ENCODE measurements at places on chromosomes 3 and 15.

GRCh38 chr3:104437131-104437750, 929.5 kb upstream of the ALCAM start:
- no peak for DNase-seq

- no peak for DNase-seq
Measured at GRCh38 chr3:72595376-72595775, 252.9 kb downstream of the SHQ1 start.

GRCh38 chr3:11390411-11391131, 118.4 kb downstream of the ATG7 start:
- no peak for DNase-seq

DNA sequence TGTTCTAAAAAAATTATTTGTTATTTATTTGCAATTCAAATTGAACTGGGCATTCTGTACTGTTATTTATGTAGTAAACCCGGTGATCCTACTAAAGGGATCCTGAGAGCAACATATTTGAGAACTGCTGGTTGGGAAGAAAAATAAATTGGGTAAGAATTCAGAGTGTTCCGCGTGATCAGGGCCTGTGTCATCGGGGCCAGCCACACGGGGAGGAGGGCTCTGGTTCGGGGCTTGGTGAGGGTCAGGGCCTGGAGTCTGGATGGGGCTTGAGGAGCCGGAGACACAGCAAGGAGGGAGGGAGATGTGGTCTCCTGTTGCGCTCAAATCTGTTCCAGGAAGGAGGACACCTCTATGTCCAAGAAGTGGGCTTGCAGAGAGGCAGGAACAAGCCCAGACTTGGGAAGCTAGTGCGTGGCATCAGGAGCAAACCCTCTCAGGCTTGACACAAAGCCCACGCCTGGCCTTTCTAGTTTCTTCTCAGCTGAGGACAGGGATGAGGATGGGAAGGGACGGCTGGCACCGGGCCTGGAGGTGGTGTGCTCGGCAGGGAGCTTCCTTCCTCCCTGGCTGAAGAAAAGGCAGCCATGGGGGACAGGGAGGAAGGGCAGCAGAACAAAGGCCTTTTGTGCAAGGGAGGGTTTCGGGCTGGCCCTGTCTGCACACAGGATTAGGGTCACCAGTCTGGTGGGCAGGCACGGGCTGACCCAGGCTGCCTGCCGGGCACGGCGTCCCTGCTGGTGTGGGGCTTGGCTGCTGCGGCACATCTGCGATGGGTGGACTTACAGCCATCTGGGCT, 22.9 kb upstream of the FBLN2 start:
- no peak for DNase-seq

DNA sequence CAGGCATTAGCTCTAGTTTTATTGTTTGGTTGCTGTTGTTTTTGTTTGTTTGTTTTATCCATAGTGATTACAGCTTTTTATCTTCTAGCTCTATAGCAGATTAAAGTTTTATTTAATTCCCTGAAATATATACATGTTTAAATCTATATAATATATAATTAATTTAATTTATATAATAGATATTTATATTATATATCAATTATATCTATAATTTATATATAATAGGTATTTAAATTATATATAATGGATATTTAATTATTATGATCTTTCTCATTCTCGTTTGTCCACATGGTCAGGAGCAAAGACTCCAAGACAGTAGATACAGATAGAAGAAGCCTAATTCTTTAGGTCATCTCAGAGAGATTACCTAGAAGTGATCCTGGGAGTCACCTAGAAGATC, 238.8 kb upstream of the GPR149 start:
- no peak for DNase-seq

GRCh38 chr3:141529717-141530414, 43.0 kb downstream of the RASA2 start:
- DNase-seq, result no peak

- DNase-seq, result no peak
Measured at GRCh38 chr3:111588527-111588926, 6.6 kb downstream of the ZBED2 start.

DNA sequence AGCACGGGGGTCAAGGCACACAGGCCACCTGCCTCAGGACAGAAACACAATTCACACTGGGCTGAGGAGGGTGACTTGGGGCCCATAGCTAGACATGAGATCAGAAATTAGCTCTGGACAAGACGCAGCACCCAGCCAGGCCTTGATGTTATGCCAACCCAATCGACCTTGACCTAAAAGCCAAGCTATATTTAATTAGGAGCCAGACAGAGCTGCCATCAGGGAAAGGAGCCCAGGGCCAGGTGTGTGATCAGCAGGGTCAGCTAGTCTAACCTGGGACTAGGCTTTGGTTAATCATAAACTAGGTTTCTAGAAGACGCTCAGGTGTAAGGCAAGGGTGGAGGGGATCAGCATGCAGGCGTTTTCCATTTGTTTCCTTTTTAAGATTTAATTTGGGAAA, 23.9 kb upstream of the SLC25A36 start:
- DNase-seq, result no peak

GRCh38 chr3:197002701-197003454, 26.7 kb downstream of the MELTF start:
- DNase-seq, result peak; percentile 59

- no peak for DNase-seq
Measured at GRCh38 chr3:180306691-180307090, 270.0 kb upstream of the PEX5L start.

GRCh38 chr15:48222627-48223026, 16.5 kb downstream of the SLC12A1 start:
- no peak for DNase-seq

GRCh38 chr15:75054172-75054897, 30.9 kb downstream of the PPCDC start:
- no peak for DNase-seq

DNA sequence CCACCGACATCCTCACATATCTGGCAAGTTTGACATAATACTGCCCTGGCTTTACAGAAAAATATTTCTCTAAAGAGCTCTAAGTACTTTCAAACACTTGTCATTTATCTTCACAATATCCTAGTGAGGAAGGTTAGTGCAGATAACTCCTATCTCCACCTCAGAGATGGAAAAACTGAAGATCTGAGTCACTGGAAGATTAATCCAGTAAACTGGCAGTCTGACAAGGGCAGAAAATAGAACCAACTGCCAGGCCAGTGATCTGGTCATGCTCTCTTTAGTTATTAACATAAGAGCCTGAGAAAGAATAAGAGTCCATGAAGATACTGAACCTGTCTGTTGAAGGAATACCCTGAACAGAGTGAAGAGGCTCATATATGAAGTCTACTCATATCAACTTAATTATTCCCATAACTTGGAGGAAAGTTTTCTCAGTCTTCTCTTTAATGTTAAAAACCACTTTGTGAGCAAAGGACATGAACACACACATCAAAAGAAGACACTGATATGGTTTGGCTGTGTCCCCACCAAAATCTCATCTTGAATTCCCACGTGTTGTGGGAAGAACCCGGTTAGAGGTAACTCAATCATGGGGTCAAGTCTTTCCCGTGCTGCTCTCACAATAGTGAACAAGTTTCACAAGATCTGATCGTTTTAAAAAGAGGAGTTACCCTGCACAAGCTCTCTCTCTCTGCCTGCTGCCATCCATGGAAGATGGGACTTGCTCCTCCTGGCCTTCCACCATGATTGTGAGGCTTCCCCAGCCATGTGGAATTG, 61.4 kb downstream of the GOLIM4 start:
- no peak for DNase-seq

DNA sequence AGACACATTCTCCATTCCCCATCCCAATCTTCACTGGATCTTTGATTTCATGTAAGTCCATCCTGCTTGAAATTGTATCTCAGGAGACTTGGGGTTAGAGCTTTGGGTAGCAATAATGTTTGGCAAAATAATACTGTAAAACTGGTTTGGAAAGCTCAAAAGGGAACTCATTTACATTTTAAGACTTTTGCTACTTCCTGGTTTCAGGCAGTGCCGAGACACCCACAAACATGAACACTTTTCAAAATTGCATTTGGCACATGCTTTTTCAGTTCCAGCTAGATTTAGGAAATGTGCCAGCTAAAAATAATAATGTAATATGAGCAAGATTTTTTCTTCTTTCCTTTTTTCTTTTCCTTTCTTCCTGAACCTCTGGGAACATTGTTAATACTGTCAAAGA, 145.7 kb upstream of the CBLB start:
- DNase-seq, result no peak

- no peak for DNase-seq
Measured at GRCh38 chr3:42492508-42493080, 9.8 kb upstream of the VIPR1 start.

GRCh38 chr3:61157414-61157813, 93.8 kb downstream of the FHIT start:
- no peak for DNase-seq

DNA sequence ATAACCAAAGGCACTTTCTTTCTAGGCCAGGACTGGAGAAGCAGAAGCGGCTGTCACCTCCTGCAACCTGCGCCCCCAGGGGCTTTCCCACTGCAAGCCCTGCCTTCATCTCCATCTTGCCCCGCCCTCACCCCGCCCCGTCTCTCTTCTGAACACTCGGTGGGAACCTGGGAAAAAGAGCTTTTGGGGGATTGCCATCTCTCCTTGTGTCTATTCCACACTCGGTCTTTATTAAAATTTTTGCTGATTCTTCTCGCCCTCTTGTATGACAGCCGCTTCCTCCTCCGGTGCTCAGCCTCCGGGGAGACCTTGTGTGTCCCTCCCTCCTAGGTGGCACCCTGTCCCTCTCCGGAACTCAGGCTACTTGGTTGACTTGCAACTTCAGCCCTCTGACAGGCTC, 41.9 kb upstream of the SPESP1 start:
- peak; percentile 45 for DNase-seq

DNA sequence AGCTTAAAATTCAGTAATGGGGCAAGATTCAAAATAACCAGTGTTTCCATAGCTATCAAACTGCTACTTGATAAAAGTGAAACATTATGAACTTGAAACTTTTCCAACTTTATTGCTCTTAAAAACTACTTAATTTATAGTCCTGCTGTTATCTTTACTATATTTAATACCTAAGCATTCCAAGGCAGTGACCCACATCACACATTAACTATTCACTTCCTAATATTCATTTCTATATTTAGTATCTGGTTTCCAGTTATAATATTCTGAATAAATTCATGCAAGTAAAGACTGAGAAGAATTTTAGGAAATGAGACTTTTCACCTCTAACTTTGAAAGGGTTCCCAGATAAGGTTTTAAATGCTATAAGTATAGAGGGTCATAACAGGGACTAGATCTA, 64.9 kb downstream of the UACA start:
- DNase-seq, result no peak

Measured in WTC11 (cell line).